ENCODE measurements at places on chromosomes 3 and 15.

DNA sequence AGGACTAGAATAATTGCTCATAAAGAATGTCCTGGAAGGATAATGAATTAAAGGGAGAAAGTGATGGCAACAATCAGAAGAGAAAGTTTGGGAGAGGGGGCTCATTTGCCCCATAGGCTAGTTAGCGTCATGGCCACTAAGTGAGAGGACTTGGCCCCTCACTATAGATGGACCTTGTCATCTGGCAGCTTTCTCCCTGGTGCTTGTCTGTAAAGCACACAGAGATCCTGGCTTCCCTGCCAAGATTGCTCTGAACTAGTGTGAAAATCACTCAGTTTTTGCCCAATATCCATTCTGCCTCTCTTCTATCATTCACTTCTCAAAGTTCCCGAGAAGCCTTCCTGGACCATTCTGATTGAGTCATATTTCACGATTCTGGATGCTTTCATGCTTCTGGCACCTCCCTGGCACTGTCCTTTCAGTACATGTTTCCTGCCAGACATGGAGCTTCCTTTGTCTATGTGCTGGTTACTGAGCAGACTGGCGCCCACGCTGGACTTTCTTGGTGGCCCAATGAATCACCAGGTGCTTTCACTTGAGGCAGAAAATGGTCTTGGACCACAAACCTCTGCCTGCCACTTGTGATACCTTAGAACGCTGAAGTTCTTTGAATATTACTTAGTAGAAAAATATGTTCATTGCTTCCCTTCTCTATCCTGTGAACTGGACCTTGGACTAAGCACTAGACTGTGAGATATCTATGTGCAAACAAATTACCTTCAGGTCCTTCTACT is 709.6 kb upstream of the CFAP20DC start:
- DNase-seq, result no peak

DNA sequence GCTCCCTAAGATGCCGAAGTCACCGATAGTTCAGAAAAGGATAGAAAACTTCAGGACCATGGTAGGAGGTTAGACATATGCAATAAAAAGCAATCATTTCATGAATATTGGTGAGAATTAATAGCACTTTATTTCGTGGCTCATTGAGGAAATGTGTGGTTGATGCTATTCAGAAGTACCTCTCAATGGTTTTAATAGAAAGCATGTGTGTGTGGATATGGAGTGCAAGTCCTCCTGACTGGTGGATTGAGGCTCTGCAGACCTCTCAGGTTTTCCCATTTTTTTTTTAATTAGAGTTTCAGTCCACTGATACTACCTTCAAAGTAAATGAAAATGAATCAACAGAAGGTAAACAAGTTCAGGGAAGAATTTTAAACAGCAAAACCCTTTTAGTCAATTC is 384.3 kb upstream of the RARB start:
- no peak for DNase-seq

GRCh38 chr3:3802046-3802445 is 2.8 kb downstream of the LRRN1 start:
- no peak for DNase-seq

DNA sequence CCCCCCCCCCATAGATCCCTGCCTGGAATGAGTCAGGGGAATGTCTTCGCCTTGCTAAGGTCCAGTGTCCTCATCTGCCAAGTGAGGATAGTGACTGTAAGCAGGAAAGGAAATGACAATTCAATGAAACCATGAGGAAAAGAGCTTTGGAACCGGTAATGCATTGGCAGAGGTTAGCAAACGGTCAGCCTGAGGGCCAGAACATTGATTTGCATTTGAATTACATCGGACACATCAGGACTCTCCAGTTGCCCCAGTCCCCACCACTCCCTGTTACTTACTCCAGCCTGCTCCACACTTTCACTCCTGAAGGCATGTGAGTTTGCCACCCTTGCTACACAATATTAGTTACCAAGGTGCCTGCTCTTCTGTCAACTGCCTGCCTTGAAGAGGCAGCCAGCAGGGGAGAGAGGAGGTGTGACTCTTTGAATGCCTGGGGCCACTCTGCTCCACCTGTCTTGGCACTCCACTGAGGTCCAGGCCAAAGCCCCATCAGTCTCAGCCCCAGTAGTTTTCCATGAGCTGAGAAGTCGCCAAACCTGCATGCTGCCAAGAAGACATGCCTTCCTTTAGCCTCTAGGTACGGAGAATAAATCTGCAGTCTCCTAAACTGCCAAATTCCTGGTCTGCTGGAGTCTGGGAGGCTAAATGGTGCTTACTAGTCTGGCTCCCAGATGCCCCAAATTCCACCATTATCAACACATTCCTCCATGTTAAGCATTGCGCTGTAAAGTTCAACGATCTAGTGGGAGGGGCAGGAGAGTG is 191.7 kb upstream of the TLE3 start:
- DNase-seq, result no peak

- peak; percentile 25 for DNase-seq
These were observed 1.1 kb upstream of the CDV3 start for GRCh38 chr3:133572158-133573053.

- DNase-seq, result peak; percentile 47
These were observed 27.6 kb upstream of the TRPM1 start for GRCh38 chr15:31128919-31129768.

- no peak for DNase-seq
These were observed 55.2 kb upstream of the GCNT3 start for GRCh38 chr15:59556380-59556779.

- no peak for DNase-seq
These were observed 52.7 kb downstream of the MB21D2 start for GRCh38 chr3:192864941-192865340.

DNA sequence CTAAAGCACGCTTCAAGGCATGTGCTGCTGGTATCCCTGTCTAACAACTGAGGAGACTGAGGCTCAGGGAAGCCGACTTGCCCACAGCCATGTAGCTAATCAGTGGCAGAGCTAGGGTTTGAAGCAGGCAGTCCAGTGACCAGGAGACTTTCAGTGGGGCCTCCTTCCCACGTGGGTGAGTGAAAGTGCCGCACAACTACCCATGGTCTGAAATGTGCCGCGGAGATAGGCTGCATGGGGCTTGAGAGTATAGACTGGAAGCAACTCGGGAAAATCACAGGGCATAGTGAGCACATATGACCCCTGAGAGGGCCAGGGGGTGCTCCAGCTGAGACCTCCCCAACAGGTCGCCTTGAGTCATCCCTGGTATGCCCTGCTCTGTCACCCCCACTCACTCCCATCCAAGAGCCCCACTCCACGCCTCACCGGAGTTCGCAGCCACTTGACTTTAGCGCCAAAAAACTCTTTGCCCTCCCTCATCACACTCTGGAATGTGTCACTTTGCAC is 19.1 kb downstream of the FAM174B start:
- no peak for DNase-seq

- DNase-seq, result no peak
These were observed 571.8 kb upstream of the IL12A start for GRCh38 chr3:159416856-159417255.

- DNase-seq, result no peak
These were observed 16.7 kb upstream of the PPP1R2 start for GRCh38 chr3:195559723-195560409.

DNA sequence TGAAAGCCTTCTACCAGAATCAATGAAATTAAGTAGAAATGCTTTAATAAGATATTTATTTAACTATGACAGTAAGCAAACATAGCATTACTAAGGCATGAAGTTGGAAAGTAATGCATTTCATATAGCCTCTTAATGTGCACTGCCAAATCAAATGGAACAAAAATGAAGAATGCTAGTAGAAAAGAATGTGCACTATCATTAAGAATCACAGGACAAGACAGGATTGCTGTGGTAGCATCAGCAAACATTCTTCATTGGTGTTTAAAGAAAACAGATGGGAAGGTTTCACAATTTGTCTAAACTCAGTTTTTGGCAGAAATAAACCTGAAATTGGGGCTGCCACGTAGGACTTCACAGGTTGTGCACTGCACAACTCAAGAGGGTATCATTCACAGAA is 168.9 kb downstream of the CNTN3 start:
- DNase-seq, result no peak

DNA sequence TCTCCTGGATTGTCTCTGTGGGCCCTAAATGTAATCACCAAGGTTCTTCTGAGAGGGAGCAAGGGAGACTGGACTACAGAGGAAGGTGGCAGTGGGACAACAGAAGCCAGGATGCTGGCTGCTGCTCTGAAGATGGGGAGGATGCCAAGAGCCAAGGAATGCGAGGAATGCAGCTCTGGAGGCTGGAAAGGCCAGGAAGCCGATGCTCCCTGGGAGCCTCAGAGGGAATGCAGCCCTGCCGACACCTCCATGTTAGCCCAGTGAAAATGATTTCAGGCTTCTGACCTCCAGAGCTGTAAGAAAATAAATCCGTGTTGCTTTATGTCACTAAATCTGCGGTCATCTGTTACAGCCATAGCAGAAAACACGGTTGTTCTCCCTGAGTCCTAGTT is 44.1 kb downstream of the UMPS start:
- no peak for DNase-seq

DNA sequence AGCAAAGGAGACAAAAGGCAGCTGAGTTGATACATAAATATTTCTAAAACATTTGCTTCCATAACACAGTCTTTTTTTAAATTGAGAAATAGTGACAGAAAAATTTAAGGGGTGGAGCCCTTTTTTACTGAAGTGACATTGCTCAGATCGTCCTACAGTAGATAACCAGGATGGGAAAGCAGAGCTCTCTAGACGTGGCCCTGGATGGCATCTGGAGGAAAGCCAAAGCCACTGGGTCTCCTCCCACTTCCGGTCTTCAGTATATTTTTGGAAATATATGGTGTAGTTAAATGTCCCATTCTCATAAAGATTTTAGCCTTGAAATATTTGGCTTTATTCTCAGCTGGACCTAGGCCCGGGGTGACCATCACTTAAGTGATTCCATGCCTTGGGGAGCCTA is 326.1 kb downstream of the ZNF621 start:
- no peak for DNase-seq

- DNase-seq, result peak; percentile 25
These were observed 1.1 kb downstream of the TKT start for GRCh38 chr3:53254509-53255422.

- no peak for DNase-seq
These were observed 1163.5 kb downstream of the ROBO1 start for GRCh38 chr3:78604341-78604740.

DNA sequence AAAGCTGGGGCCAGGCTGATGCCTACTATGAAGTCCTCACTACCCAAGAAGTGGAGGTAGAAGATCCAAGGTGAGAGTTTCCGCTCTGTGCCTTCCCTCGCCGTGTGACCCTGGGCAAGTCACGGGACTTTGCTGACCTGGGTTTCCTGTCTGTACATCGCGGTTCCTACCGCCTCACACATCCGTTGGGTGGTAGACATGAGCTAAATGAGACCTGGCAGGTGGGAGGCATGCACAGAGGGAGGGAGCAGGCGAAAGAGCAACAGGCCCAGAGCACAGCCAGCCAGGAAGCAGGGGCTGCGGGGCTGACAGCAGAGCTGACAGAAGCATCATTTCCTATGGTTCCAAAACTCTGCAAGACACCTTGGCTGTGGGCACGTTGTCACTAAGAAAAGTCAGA is 157.3 kb upstream of the BHLHE40 start:
- DNase-seq, result peak; percentile 91

All from central memory CD4-positive, alpha-beta T cell (primary cell).